ENCODE measurements at places on chromosomes 6 and 20. TPM values are rescaled to one million over a fixed set of nuclear protein-coding genes. Genes with fewer than 3 reads are reported as not detected.

- DNase-seq: no peak
Measured at GRCh38 chr6:38593409-38593808, 46.3 kb downstream of the BTBD9 start.

DNA sequence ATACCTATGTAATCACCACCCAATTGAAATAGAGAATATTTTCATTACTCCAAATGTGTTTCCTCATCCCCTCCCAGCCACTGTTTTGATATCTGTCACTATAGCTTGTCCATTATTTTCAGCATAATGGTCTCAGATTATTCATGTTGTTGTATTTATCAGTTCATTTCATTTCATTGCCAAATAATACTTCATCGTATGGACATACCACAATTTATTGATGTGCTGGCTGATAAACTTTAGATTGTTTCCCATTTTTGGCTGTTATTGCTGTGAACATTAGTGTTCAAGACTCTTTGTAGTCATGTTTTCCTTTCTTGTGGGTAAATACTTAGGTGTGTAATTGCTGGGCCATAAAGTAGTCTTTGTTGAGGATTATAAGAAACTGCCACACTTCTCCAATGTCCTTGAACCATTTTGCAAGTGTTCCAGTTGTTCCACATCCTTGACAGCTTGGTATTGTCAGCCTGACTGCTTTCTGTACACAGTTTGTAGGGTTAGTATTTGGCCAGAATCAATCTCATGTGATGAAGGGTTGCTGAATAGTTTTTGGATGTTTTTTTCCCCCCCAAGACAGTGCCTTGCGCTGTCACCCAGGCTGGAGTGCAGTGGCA, 44.3 kb downstream of the JARID2 start:
- DNase-seq: no peak

The DEFB127 gene
- total RNA-seq: not detected

The SPATS1 gene
- not detected for total RNA-seq

GRCh38 chr6:8733879-8734278, 298.5 kb upstream of the SLC35B3 start:
- DNase-seq: no peak

The MYT1 gene
- not detected for total RNA-seq

The AIF1 gene
- not detected for total RNA-seq

The KCNQ5 gene
- 8.7 TPM for total RNA-seq

- DNase-seq: no peak
Measured at GRCh38 chr6:140677781-140678528, 1303.5 kb upstream of the CITED2 start.

GRCh38 chr6:54288474-54288873, 19.8 kb upstream of the TINAG start:
- DNase-seq: peak; percentile 36

The EYA2 gene
- total RNA-seq: 0.11 TPM

DNA sequence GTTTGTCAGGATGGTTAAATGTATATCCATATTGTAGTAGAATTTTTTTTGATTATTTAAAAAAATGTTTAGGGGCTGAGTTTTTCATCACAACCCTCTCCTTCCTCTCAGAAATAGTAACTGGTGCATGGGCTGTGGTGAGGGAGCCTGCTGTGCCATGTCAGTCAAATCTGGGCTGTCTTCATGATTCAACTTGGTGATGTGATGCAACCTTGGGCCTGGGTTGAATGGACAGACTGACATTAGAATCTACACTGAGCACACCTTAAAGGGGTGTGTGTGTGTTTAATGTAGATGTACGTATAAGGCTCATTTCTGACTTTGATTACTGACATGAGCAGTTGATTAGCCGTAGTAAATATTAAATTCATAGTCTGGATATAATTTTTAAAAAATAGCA, 3.7 kb downstream of the TJAP1 start:
- DNase-seq: peak; percentile 50

GRCh38 chr6:118890997-118891790, 2.8 kb upstream of the ASF1A start:
- peak; percentile 38 for DNase-seq

The BTNL2 gene
- total RNA-seq: not detected

DNA sequence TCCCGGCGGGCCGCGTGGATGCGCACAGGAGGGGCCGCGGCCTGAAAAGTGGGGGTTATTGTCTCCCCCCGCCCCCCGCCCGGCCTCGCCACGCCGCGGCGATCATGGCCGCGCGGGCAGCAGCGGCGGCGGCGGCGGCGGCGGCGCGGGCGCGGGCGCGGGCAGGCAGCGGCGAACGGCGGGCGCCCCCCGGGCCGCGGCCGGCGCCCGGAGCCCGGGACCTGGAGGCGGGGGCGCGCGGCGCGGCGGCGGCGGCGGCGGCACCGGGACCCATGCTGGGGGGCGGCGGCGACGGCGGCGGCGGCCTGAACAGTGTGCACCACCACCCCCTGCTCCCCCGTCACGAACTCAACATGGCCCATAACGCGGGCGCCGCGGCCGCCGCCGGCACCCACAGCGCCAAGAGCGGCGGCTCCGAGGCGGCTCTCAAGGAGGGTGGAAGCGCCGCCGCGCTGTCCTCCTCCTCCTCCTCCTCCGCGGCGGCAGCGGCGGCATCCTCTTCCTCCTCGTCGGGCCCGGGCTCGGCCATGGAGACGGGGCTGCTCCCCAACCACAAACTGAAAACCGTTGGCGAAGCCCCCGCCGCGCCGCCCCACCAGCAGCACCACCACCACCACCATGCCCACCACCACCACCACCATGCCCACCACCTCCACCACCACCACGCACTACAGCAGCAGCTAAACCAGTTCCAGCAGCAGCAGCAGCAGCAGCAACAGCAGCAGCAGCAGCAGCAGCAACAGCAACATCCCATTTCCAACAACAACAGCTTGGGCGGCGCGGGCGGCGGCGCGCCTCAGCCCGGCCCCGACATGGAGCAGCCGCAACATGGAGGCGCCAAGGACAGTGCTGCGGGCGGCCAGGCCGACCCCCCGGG, 637 bp downstream of the ARID1B start:
- peak; percentile 44 for DNase-seq

The CTCFL gene
- not detected for total RNA-seq

The HRH3 gene
- not detected for total RNA-seq

DNA sequence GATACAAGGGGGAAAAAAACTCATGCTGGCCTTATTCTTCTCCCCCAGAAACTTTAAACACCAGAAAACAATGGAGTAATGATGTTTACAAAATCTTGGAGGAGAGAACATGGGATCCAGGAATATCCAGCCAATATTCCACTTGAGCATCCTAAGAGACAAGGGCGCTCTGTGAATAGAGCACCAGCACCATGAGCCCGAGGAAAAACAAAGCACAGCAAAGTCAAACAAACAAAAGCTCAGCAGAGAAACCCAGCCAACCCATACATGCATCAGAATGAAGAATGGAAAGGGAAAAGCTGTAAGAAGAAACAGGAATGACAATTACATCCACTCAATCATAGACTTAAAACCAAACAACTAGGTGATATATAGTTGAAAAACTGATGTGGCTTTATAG, 4.6 kb upstream of the NAA20 start:
- DNase-seq: no peak

The SENP6 gene
- total RNA-seq: 42.7 TPM

The MPIG6B gene
- not detected for total RNA-seq

DNA sequence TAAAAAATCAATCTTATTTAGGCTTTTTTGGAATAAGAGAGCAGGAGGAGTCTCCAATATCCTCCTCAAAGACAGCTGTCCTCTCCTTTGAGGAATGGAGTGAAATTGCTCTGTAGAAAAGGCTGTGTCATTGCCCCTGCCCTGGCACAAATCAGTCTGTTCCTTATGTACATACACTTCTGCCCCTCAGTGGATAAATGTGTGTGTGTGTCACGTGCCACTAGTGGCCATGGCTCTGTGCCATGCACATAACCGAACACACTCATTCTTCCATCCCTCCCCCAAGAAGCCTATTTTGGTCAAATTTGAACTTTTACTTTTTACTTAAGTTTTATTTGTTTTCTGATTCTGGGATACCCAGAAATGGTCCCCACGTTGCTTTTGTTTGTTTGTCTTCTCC, 49.2 kb downstream of the ANKS1A start:
- peak; percentile 16 for DNase-seq

GRCh38 chr6:155177363-155177961, 86.4 kb upstream of the CLDN20 start:
- DNase-seq: peak; percentile 68

DNA sequence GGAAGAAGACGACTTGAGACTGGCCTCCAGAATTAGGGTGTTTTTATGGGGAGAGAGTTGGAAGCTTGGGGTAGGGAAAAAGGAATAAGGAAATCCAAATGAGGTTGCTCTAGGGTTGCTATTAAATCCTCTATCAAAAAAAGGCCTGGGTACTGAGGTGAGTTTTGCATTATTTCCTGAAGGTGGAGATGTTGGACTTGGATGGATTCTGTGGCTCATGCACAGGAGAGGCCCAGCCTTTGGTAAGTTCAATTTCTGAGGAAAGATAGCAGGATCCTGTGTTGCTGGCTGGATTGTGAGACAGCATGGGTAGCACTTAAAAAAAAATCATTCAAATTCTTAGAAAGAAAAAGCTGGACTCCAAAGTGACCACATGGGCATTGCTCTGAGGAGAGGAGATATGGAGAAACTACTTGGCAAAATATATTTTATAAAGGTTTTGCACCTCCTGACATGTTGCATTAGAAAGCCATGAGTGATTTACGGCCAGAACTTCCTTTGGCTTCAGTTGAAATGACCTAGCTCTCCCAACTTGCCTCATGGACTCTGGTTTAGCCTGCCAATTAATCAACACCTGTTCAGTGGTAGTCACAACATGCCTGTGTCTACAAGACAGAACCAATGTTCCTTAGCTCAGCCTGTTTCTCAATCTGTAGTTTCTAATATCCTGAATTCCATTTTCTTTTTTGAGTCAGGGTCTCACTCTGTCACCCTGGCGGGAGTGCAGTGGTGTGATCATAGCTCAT, 152.1 kb upstream of the RALGAPA2 start:
- peak; percentile 3 for DNase-seq

Data from LHCN-M2 (cell line).